NCI-H1436 treated with DMSO at 0.1 percent for 48 hours (cell line): ENCODE measurements at places on chromosomes 11 and 22.

DNA sequence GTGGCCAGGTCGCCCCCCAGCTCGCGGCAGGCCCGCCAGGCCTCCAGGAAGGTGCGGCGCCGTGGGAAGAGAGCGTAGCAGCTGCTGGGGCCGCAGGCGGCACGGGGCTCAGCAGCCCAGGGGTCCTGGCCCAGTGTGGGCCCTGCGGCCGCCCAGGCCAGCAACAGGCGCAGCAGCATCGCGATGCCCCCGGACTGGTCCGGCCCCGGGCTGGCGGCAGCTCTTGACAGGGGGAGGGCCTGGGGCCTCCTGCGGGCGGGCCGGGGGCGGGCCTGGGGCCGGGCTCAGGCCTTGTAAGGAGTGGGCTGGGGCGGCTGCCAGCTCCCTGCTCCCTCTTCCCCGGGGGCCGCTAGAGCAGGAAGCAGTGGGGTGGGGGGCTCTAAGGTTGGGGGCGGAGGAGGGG lies at the start of gene CD248:
TSS of gene CD248 (minus strand) at position 196 of the 403 bp plus-strand sequence. CDS start at position 179, 17 bp downstream.
- DNase-seq = no peak

GRCh38 chr11:134343646-134344045 lies 11.9 kb downstream of the GLB1L2 start:
- DNase-seq = no peak

- DNase-seq = no peak
Measured at GRCh38 chr11:73766763-73767162, 5.9 kb upstream of the RAB6A start.

- DNase-seq = no peak
Measured at GRCh38 chr22:29393019-29393608, 4.7 kb upstream of the AP1B1 start.

- DNase-seq = no peak
Measured at GRCh38 chr22:36317658-36318271, 64.8 kb downstream of the APOL1 start.

- DNase-seq = no peak
Measured at GRCh38 chr11:108886660-108887009, 221.8 kb downstream of the DDX10 start.

- DNase-seq = no peak
Measured at GRCh38 chr11:12285811-12286222, 91.6 kb upstream of the PARVA start.

- DNase-seq = peak; percentile 49
Measured at GRCh38 chr11:115207166-115207591, 297.0 kb downstream of the CADM1 start.

DNA sequence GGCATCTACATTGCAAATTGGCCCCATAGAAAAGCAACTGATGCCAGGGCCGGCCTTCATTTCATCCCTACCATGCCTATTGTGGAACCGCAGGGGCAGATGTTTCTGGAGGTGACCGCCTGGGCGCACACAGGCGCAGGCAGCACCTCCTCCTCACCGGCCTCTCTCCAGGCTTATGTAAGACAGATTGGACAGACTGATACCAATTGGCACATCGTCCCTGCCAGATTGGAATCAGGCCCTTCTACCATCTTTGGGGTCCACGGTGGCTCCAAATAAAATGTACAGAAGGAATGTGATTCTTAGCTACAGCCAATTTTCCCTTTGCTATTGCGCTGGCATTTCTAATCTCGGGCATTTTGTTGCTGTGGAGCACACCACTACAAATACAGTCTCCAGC lies 732.6 kb downstream of the NTM start:
- DNase-seq = no peak

DNA sequence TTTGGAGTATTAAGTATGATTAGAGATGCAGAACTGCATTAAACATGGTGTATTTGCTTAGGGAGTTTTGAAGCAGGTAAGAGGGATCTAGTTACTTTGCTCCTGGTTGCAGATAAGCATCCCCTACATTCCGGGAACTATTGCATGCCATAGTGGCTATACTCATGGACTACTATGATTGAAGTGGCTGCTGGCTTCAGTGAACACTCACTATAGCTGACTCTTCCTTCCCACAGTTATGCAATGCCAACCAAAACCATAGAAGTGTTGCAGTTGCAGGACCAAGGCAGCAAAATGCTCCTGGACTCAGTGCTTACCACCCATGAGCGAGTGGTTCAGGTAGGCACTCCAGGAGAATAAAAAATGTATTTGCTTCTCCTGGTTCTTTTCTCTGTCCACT lies 17.0 kb downstream of the COA4 start:
- DNase-seq = no peak

- no peak for DNase-seq
Measured at GRCh38 chr11:107446822-107447431, 10.7 kb downstream of the CWF19L2 start.

DNA sequence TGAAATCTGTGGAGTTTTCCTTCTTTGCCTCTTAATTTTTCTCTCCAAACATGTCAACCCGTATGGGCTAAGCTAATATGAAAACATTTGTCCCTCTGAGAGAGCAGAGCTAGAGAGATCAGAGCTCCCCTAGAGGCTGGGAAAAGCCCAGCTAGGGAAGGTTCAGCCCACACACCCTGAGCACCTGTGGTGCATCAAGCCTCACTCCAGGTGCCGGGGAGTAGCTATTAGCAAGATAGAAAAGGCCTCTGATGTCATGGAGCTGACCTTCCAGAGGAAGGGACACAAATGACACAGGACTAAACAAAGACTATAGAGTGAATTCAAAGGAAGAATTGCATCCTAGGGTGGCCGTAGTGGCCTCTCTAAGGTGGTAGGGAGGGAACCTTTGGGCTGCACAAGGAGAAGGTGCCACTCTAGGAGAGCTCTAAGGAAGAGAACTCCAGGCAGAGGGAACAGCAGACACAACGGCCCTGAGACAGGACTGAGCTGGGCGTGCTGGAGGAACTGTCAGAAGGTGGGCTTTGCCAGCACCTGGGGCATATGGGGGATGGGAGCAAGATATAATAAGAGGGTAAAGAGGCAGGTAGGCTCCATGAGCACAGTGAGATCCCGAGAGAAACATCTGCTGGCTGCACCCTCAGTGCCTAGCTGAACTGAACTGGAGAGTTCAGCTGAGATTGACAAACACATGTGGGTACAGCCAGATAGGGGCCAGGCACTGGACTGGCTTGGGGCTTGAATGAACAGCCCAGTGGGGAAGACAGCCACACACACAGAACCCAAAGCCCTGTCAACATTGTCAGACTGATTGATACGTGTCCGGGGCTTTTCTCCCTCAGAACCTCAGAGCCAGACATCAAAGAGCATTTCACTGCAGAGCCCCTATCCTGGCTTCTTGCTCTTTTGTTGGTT lies 65.5 kb upstream of the DRD2 start:
- DNase-seq = no peak

GRCh38 chr22:25068707-25069106 lies 116.2 kb downstream of the KIAA1671 start:
- DNase-seq = no peak

- DNase-seq = no peak
Measured at GRCh38 chr11:131186629-131187101, 183.8 kb upstream of the NTM start.

DNA sequence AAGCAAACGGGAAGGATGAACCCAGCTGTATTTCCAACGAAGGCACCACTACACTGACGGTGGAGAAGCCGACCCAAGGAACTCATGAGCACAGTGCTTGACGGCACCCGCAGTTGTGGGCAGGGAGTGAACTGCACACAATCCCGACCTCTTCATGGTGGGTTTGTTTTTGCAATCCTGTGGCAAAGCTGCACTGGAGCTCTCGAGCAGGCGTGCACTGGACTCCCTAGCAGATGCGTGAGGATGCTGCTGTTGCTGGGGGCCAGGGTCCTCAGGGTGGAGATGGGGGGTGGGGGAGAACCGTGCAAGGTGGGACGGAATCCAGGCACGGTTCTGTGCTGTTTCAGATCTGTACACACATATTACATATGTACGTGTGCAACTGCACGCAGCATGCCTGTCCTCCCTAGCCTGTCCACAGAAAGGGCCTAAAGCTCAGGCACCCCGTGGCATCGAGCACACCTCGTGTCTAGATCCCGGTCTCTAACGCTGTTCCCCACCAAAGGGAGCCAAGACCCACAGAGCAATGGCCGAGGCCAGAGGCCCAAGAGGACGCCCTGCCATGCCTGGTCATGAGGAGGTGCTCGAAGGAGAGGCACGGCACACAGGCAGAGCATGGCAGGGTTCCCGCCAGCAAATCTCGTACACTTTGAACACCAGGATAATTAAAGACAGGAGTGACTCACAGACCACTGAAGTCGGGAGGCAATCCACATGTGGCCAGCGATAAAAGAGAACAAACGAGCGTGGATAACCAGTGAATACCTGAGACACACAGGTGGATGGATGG lies 17.6 kb downstream of the ALG12 start:
- DNase-seq = no peak

GRCh38 chr11:92765082-92765840 lies 204.2 kb upstream of the MTNR1B start:
- no peak for DNase-seq

- DNase-seq = no peak
Measured at GRCh38 chr11:97231231-97231630, 841.4 kb downstream of the JRKL start.

- no peak for DNase-seq
Measured at GRCh38 chr11:48020092-48020755, 39.9 kb downstream of the PTPRJ start.

DNA sequence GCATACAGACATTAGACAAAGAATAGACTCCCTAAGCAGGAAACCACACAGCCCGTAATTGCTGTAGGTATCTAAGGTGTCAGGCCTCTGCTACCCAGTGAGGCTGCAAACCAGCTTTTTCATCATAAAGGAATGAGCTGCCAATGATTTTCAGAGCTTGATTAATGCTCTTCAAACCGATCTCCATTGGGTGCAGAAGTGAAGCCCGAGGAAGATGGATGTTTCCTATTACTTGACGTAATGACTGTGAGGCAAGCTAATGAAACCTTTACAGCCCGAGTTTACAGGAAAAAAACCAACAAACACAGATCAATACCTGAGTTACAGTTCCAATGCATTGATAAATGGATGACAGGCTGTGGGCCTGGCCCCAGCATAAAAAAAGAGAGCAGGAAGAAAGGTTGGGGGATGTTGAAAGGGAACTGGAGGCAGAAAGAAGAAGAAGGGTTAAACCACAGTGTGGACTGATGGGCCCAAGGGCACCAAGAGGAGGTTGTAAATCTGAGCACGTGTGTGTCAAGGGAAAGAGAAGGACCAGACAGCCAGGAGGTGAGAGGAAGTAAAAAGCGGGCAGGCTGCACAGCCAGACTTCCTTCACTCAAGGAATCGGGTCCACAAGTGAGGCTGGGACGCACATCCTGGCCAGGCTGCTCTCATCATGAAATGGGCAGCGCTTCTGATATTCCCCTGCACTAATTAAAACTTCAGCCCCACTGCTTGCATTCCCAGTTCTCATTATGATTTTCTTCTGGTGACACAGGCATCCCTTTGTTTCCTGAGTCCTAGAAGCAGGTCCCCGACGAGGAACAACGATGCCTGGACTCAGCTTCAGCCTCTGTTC lies 70.6 kb upstream of the NTM start:
- no peak for DNase-seq

DNA sequence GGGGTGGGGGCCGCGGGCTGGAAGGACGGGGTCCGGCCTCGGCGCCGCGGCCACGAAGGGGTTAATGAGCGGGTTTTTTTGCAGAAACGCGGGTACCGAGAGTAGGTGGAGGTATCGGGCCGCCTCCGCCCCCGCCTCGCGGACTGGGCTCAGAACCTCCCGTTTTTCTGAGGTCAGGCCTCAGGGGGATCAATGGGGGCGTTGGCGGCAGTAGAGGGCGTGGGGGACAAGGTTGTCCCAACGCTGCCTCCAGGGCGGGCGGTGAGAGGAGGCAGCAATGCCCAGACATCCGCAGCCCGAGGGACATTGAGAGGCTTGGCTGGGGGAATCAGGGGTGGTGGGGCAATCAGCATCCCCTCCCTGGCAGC lies 34.8 kb upstream of the PRODH start:
- no peak for DNase-seq

DNA sequence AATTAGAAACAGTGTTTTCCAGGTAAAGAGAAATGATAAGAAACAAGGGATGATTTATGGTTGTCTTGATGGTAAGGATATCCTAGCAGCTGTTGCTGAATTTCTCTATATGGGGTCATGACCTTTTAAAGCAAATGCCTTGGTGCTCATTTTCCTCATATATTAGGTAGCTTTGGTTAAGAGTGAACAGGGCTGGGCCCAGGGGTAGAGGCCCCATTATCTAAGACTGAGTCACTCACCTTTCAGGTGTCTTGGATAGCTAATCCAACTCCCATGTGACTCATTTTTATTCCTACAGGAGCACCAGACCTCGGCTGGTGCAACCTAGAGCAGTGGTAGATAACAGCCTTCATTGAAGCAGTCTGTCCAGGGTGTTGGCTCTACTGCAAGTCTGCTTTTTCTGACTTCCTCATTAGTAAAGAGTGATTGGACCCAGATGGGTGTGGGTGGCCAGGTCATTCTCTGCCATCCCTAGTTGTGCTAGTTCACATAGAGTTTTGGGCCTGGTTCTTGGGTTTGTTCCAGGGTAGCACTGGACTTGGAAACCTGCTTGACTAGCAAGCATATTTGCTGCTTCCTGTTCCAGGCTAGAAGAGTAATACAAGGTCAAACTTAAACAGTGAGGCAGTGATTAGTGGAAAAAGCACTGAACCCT lies 37.4 kb downstream of the CTNND1 start:
- no peak for DNase-seq

DNA sequence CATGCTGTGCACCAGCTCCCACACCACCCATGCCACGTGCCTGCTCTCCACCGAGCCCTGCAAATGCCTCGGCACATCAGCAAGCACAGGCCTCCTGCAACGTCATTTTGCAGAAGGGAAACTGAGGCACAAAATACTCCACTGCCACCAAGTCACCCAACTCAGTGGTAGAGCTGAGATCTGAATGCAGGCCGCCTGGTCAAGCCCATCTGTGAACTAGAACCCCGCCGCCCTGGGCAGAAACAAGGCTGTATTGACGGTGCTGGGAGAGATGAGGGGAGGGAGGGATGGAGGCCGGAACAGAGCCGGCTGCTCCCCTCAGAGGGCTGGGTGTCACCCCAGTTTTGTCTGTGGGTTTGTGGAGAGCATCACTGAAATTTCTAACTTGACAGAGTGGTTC lies 81.4 kb downstream of the CDKN1C start:
- no peak for DNase-seq

DNA sequence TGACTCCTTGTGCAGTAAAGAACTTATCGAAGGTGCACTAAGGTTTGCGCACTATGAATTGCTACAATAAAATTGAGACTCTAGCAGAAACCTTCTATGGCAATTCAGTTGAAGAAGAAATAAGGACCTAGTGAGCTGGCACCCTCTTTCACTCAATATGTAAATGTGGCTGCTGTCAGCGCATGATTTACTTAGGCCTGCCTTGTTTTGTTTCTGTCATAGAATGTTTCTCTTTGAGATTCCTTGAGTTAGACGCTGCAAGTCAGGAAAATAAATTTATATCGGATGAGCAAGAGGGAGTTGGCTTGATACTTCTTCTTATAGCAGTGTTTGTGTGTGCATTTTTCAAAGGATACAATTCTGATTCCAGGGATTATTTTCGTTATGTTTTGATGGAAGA lies 322.1 kb downstream of the BLID start:
- no peak for DNase-seq
